ENCODE measurements at places on chromosomes 13 and 19.

DNA sequence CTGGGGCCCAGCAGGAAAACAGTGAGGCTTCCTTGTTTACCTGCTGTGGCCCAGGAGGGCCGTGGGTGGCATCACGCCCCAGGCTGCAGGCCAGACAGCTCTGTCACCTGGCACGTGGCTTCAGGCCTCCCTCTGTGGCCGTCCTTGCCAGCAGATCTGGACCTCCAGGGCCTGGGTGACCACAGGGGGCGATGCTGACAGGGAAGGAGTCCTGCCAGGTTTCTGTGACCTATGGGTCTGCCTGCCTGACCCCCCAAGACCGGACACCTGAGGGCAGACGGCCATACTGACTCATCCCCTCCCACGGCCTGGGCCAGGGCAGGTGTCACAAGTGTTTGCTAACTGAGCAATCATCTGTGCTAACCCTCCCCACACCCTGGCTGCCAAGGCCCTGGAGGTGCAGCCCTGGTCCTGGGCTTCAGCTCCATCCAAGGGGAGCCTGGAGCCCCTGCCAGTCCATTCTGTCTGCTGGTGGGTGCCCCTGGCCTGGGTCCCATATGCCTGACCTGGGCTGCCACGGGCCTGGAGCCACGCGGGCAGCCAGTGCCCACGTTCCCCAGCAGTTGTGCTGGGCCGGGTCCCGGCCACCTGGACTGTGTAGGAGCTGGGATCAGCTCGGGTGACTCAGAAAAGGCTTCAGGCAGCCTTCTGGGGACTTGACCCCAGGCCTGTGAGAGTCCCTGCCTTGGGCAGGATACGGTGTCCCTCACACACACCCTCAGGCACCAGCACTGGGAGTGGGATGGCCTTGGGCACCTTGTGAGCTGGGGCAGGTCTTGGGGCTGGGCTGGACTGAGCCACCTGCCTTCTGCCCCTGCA lies 3.7 kb downstream of the CDC34 start:
- DNase-seq: no peak

DNA sequence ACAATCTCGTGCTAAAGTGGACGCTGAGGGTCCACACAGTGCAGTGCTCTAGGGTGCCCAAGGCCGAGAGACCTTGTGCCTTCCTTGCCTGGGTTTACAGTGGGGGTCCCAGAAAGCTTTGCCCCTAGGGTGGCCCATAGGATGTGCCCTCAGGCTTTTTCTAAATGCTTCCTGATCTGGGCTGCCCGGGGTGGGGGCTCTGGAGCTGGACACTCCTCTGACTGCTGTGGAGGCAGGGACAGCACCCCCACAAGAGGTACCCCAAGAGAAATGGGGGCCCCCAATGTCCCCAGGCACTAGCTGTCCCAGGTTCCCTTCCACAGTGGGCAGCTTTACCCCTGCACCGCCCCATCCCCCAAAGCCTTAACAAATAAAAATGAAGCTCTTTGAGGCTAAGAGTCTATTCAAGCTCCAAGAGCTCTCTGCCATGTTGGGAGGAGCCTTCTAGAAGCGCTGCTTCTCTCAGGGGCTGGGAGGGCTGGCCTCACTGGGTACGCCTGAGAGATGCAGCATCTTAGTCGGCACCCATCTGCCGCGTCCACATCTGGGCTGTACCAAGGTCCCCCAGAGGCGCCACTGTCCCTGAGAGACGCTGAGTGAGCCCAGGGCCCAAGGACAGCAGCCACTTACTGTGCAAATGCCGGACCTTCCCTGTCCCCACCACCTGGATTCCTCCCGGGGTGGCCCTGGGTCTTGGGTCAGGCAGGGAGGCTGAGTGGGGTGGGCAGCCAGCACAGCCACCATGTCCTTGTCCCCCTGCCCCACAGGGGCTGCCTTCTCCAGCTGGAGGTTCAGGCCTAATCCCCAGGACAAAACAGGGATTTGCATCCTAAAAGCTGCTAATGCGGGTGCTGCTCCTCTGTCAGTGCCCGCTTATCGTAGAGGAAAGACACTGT lies 27.4 kb downstream of the CEBPA start:
- DNase-seq: no peak

DNA sequence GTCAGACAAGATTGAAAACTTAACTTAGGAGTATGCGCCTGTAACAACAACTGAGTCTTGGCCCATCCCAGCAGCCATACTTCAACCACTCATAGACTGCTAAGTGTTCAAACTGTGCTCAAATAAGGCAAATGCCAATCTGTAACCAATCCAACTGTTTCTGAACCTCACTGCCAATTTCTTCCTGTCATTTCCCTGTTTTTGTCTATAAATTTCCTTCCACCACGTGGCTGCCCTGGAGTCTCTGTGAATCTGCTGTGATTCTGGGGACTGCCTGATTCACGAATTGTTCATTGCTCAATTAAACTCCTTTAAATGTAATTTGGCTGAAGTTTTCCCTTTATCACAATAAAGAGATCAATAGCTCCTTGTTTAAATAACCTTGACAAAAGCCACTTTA lies 50.8 kb upstream of the FREM2 start:
- no peak for DNase-seq

GRCh38 chr19:4058693-4059452 lies 7.8 kb downstream of the ZBTB7A start:
- DNase-seq: peak; percentile 4

DNA sequence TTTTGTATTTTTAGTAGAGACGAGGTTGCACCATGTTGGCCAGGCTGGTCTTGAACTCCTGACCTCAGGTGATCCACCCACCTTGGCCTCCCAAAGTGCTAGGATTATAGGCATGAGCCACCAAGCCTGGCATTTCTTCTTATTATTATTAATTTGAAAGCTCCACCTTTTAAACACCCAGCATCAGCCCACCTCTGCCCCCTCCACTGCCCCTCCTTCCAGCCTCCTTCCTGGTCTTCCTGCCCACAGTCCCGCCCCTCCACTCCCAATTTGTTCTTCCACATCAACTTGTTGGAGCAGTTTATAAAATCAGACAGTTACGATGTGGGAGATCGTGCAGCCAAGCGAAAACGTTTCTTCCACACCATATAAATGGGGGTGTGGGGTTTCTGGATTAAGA lies 7.8 kb upstream of the CLIP3 start:
- no peak for DNase-seq

GRCh38 chr19:43229315-43229714 lies 23.9 kb upstream of the PSG4 start:
- no peak for DNase-seq

GRCh38 chr13:57123681-57124080 lies 17.0 kb upstream of the PRR20A start:
- DNase-seq: no peak

DNA sequence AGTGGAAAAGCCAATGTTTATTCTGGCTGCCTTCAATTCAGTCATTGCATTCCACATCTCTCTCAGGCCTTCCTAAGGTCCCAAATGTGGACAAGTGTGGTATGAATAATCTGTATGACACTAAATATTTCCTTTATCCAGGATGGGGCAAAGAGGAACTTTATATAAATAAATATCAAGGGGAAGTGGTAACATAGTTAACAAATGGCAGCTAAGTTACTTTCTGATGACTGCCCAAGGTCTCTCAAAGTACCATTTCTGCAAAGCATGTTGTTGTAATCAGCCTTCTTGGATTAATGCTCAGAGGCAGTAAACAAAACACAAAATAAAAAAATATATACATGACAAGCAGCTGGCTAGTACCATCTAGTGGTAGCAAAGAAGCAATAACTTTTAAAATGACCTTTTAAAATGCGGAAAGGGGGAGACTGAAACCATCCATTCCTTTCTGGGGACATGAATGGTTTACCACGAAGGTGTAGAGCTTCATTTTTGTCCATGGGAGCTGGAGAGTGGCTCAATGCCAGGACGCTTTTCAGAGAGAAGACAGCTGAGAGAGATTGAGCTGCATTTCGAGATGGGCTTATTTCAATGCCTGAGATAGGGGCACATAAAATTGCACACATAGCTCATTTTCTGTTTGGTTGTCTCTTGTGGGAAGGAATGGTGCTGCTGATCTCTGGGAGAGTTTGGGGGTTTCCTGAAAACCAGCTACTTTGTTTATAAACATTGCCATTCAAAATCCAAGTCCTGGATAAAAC lies 259.2 kb downstream of the RFC3 start:
- DNase-seq: no peak

DNA sequence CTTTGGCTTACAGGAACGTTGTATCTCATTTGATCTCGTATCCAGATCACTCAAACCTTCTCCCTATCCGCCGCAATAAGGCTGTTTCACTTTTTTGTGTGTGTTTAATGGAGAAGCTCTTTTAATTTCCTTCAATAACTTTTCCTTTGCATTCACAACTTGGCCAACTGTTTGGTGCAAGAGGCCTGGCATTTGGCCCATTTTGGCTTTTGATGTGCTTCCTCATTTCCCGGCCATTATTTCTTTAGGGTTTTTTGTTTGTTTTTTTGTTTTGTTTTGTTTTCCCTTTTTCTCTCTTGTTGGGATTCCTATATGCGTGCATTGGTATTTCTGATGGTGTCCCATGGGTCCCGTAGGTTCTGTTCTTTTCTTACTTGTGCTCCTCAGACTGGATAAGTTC lies 6.1 kb upstream of the UPF3A start:
- no peak for DNase-seq

GRCh38 chr13:40586886-40587565 lies 79.4 kb downstream of the FOXO1 start:
- DNase-seq: no peak

DNA sequence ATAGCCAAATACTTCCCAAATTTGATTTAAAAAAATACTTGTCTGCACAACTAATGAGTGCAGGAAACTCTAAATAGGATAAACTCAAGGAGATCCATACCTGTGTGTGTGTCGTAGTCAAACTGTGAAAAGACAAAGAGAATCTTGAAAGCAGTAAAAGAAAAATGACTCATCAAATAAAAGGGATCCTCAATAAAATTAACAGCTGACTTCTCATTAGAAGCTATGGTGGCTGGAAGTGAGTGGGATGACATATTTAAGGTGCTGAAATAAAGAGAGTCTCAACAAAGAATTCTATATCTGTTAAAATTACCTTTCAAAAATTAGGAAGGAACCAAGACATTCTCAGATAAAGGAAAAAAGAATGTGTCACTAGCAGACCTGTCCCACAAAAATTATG lies 13.7 kb downstream of the RNASEH2B start:
- no peak for DNase-seq

GRCh38 chr19:48325265-48325910 lies at the start of gene EMP3:
TSS of gene EMP3 (plus strand) at chr19:48325552. CDS start at chr19:48326845, 1,293 bp downstream.
- peak; percentile 83 for DNase-seq

DNA sequence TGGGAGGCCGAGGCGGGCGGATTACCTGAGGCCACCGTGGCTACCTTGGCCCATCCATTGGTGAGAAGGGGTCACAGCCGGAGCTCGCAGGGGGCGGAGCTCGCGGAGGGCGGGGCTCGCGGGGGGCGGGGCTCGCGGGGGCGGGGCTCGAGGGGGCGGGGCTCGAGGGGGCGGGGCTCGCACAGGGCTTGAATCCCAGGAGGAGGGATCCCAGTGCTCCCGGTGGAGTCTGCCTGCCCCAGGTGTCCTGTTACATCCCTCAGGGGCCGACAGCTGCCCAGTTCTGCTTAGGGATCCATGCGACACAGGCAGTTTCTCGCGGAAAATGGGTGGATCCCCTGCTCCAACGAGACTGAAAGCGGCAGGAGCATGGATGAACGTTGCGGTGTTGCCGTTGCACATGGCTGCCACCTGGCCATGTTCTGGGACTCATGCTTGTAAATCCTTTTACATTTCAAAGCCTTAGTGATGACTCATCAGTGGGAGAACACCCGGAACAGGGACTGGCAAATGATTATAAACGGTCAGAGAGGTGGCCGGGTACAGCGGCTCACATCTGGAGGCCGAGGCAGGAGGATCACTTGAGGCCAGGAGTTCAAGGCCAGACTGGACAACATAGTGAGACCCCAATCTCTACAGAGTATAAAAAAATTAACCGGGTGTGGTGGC lies 25.1 kb downstream of the TMPRSS9 start:
- DNase-seq: no peak

GRCh38 chr19:58009666-58010301 lies 7.2 kb upstream of the ZNF606 start:
- peak; percentile 88 for DNase-seq

DNA sequence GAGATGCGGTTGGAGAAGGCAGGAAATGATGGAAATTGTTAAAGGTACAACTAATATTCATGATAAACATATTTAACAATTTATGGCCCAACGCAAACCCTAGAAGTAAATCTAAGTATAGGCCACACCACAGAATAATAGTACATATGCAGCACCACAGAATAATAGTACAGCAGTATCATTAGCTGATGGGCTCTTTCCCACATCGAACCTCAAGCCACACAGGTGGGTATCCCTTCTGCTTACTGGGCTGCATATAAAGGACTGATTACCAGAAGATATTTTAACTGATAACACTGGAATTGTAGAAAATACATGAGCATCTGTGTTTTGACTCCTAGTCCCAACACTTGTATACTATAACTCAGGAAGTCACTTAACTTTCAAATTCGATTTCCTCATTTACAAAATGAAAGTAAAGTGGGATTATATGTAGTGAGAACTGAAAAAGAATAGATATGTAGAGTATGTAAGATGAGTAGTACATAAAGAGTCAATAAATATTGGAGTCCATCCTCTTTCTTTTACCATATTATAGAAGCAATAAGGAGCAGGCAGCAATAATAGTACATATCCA lies 91.5 kb downstream of the TSC22D1 start:
- no peak for DNase-seq

DNA sequence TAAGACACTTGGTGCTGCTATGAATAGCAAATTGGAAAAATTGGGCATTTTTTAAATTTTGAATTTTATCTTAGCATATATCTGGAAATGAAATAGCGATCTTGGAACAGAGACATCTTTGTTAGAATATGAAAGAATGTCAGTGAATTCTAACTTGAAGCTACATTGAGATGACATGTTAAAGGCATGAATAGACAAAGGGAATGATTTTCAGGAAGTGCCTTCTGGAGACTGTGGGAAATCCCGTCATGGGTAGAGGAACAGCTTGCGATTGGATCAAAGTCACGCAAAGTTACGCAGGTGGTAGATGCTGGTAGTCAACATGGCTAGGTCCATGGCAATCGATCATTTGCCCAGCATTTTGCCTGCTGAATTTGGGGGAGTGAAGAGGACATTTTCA lies 43.5 kb downstream of the LRCH1 start:
- no peak for DNase-seq

DNA sequence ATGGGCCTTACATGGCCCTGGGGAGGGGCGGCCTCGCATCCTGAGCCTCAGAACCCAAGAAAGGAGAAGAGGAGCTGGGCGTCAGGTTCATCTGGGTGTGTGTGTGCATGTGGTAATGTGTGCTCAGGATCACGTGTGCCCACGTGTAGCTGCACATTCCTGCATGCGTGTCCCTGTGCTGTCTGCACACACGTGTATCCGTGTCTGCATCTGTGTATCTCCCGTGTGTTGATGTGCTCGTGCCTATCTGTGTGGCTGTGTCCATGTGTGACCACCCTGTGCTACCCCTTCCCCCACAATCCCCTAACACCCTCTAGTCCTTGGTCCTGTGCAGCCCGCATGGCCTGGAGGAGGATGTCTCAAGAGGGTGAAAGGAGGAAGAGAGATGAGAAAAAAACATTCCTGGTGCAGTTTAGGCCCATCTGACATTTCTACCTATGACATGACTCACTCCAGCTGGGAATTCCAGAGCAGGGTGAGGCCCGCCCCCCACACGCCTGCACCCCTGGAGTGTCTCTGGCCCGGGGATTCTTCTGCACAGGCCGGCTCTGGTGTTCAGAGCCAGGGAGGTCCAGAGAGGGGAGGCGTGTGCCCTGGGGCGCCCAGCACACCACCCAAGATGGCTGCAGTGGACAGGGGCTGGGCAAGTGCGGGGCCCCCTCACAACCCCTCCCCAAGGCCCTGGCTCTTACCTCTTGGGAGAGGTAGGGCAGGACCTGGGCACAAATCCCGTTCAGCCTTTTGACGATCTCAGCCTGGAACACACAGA lies 7.1 kb downstream of the TLE5 start:
- no peak for DNase-seq
